ENCODE measurements at places on chromosomes 7 and 10. TPM values are rescaled to one million over a fixed set of nuclear protein-coding genes. Genes with fewer than 3 reads are reported as not detected.

DNA sequence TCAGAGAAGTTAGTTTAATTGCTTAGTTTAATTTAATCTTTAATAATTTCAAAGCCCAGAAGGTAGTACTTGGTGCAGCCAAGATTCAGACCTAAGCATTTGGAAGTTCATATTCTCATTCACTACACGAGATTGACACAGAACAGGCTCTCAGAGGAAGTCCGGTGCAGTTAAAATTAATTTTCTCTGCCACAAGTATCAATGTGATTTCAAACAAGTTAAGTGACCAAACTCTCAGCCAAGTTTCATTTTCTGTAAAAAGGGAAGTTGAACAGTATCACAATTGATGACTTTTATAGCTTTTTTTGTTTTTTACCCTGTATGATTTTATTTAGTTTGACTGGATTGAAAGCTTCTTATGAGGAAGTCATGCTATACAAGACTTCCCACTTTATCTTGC is 1494.9 kb upstream of the LRRTM3 start:
- no peaks in the 10 kb centered on the region for H3K4me1 ChIP-seq
- H3K4me3 ChIP-seq: no peak overlapping the region
- no peak for DNase-seq
- H3K27ac ChIP-seq: no peak overlapping the region
- H3K27me3 ChIP-seq: no peaks in the 10 kb centered on the region
- no peaks in the 10 kb centered on the region for H3K36me3 ChIP-seq

SEMA3D gene
- total RNA-seq: not detected

GRCh38 chr7:776381-776780 is 49.3 kb upstream of the PRKAR1B start:
- no peak overlapping the region for H3K27ac ChIP-seq
- no peak overlapping the region for H3K4me3 ChIP-seq
- peaks cover 53% of the 10 kb centered on the region for H3K36me3 ChIP-seq

CADPS2 gene
- not detected for total RNA-seq

GRCh38 chr10:50326757-50327701 is 75.7 kb upstream of the ASAH2 start:
- H3K4me3 ChIP-seq: no peak overlapping the region
- no peak overlapping the region for H3K27ac ChIP-seq
- H3K4me1 ChIP-seq: peaks cover 25% of the 10 kb centered on the region
- peaks cover 25% of the 10 kb centered on the region for H3K36me3 ChIP-seq
- H3K27me3 ChIP-seq: no peaks in the 10 kb centered on the region
- no peak for DNase-seq

GRCh38 chr7:73707045-73707631 is 12.3 kb downstream of the STX1A start:
- peak overlapping the region; percentile 44 for H3K4me3 ChIP-seq
- peaks cover 16% of the 10 kb centered on the region for H3K4me1 ChIP-seq
- no peaks in the 10 kb centered on the region for H3K36me3 ChIP-seq
- H3K27me3 ChIP-seq: peaks cover 9% of the 10 kb centered on the region
- H3K27ac ChIP-seq: no peak overlapping the region

GRCh38 chr10:42866115-42866995 is 83.8 kb downstream of the BMS1 start:
- H3K4me3 ChIP-seq: no peak overlapping the region
- no peaks in the 10 kb centered on the region for H3K36me3 ChIP-seq
- no peak overlapping the region for H3K27ac ChIP-seq
- peaks cover 24% of the 10 kb centered on the region for H3K27me3 ChIP-seq
- peak; percentile 36 for DNase-seq

NPS gene
- total RNA-seq: not detected

GOLGA7B gene
- total RNA-seq: 0.04 TPM

DNA sequence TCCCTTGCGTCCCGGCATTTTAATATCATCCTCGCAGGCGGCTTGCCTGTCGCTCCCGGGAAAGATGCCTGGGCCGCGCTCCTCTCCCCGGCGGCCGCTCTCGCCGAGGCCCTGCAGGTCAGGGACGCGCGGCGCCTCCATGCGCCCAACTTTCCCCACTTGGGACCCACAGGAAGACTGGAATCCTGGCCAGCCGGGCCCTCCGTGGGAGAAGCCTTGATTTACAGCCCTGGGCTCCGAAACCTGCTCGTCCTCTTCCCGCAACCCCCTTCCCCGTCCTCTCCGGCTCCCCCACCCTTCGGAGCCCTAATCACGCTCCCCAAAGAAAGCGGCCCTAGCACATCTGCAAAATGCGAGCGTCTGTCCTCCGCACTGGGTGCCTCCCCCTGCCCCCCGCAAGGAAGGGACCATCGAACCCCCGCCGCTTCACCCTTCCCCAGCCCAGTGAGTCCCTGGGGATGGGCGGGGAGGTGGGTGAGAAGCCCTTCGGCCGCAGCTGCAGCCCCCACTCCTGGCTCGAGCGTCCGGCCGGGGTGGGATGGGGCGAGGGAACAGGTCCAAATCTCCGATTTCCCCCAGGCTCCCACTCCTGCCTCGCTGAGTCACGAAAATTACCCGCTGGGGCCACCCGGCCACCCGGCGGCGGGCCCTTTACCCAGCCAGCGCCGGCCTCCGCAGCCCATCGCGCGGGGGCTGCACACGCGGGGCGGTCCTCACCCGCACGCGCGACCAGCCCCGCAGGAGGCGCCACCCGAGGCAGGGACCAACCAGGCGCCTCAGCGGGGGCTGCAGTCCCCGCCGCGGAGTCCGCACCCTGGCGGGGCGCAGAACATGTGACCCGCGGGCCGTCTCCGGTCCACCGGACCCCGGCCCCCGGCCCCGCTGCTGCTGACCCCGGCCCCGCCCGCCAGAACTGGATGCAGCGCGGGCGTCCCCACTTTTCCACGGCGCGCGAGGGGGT is 695 bp downstream of the HSPA12A start:
- peak overlapping the region; percentile 64 for H3K4me3 ChIP-seq
- peaks cover 5% of the 10 kb centered on the region for H3K4me1 ChIP-seq
- peaks cover 49% of the 10 kb centered on the region for H3K27me3 ChIP-seq
- no peak overlapping the region for H3K27ac ChIP-seq

DNA sequence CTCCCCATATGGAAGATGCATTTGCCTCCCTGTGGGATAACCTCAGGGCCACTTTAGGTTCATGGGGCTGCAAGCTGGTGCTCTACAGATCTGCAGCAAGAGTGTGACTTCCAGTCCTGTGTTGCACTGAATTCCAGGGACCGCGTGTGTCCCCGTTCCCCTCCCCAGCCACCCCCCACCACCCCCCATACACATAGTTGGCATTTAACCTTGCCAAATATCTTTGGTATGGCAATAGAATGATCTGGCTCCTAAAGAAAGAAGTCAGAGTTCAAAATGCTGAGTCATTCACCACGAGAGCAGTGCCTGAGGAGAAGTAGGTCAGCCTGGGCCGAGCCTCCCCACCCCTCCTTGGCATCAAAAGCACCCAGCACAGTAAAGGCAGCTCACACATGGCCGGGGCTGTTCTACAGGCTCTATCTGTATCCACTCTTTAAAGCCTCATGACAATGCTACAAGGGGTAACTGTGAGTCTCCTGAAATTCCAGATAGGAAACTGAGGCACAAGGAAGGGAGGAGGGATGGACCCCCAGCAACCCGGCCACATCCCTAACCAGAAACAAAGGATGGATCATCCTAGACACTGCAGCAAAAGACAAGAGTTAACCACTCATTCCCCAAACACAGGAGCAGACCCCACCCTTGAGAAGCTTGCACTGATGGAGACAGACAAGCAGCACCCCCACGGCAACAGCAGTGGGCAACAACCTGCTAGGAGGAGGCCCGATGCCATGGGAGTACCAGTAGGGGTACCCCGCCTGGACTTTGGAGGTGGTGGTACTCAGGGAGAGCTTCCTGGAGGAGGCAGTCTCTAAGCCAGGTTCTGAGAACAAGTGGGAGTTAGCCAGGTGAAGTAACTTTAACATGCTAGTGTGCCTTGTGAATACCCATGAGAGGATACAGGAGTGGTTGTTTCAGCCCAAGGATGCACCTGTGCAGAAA is 70.3 kb upstream of the NANOS1 start:
- no peaks in the 10 kb centered on the region for H3K4me1 ChIP-seq
- no peak for DNase-seq
- H3K27ac ChIP-seq: no peak overlapping the region
- no peak overlapping the region for H3K4me3 ChIP-seq
- peaks cover 7% of the 10 kb centered on the region for H3K27me3 ChIP-seq

PRF1 gene
- total RNA-seq: 0.61 TPM

DNA sequence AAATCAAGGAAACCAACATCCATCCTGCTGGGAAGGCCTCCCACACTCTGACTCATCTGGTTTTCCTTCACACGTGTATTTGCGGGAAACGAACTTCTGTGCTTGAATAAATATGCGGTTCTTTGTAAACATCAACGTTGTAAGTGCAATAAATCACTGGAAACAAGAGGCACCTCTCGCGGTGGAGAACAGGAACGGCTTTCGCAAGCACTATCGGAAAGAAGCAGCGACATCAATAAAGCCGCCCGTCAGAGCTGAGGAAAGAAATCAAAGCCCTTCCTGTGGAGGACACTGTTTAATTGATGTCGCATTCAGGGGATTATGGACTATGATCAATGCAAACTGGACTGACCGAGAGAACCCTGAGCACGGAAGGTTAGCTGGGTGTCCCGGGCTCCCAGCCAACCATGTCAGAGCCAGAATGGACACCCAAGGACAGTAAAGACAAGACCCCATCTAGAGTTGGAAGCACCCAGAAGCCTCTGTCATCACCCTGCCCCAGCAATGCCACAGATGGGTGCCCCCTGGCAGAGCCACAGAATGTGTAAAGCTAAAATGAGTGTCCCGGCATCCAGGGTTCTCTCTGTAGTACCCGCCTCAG is 37.6 kb downstream of the OAT start:
- H3K4me3 ChIP-seq: no peak overlapping the region
- H3K27ac ChIP-seq: no peak overlapping the region
- H3K4me1 ChIP-seq: no peaks in the 10 kb centered on the region
- DNase-seq: no peak
- no peaks in the 10 kb centered on the region for H3K36me3 ChIP-seq
- H3K27me3 ChIP-seq: peaks cover 48% of the 10 kb centered on the region

DNA sequence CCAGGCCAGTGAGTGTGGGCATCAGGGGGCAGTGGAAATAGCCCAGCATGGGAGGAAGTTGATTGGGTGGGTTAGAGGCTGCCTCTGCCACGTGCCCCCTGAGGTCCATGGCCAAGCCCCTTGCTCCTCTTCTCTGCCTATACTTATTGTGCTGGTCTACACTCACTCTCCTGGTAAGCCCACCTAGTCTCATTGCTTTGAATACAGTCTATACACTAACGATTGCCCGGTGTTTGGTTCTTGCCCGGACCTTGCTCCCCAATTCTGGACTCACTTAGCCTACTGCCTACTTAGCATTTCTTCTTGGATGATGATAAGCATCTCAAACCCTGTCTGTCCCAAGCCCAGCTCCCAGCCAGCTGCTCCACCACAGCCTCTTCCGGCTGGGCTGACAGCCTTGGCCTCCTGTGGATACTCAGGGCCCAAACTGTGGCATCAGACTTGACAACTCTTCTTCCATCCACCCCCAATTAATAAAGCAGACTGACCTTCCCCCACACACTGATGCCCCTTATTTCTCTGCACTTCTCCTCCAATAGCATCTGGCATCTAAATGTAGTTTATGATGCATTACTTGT is 10.1 kb downstream of the LRRC18 start:
- H3K27me3 ChIP-seq: no peaks in the 10 kb centered on the region
- no peak for DNase-seq
- no peaks in the 10 kb centered on the region for H3K4me1 ChIP-seq
- no peak overlapping the region for H3K27ac ChIP-seq
- peaks cover 82% of the 10 kb centered on the region for H3K36me3 ChIP-seq

DNA sequence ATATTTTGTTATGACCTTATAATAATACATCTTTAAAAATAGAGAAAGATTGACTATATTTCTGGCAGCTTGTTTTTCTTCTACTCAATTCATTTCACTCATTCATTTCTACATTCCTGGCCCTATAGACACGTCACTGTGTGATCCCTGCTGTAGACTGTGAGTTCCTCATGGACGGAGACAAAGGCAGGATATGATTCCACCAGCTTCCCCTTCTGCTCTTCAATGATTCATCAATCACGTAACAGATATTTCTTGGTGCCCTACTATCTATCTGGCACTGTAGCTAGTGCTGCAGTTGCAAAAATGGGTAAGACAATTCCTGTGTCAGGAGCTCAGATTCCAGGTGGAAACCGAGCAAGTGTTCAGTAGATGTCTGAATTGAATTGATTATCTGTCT is 415.0 kb downstream of the SFMBT2 start:
- H3K4me3 ChIP-seq: no peak overlapping the region
- H3K4me1 ChIP-seq: peaks cover under 1% of the 10 kb centered on the region
- no peak for DNase-seq
- H3K27me3 ChIP-seq: peaks cover 4% of the 10 kb centered on the region
- H3K27ac ChIP-seq: no peak overlapping the region
- H3K36me3 ChIP-seq: no peaks in the 10 kb centered on the region

DNA sequence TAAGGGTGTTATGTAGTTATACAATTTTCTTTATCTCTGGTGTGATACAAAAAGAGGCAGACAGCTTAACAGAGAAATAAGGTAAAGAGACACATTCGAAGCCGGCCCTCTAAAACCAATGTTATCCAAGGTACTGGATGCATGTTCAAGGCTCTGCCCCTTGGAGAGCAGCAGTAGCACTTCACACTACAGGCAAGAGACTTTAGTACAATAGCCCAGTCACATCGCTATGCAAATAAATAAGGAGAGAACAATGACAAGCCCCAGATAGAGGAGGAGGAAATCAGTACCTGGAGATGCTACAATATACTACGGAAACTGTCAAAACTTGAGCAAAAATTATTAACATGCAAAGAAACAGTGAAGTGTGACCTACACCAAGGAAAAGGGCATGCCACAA is 111.1 kb downstream of the ITGB1 start:
- no peak for DNase-seq
- H3K4me3 ChIP-seq: no peak overlapping the region
- no peaks in the 10 kb centered on the region for H3K4me1 ChIP-seq
- H3K36me3 ChIP-seq: no peaks in the 10 kb centered on the region

AS3MT gene
- total RNA-seq: 0.46 TPM

- H3K36me3 ChIP-seq: no peaks in the 10 kb centered on the region
- no peak for DNase-seq
- H3K4me1 ChIP-seq: peaks cover 7% of the 10 kb centered on the region
- H3K4me3 ChIP-seq: no peak overlapping the region
- H3K27ac ChIP-seq: no peak overlapping the region
- no peaks in the 10 kb centered on the region for H3K27me3 ChIP-seq
Measured at GRCh38 chr10:107656932-107657331, 492.4 kb upstream of the SORCS1 start.

- no peak overlapping the region for H3K27ac ChIP-seq
- no peak for DNase-seq
- no peaks in the 10 kb centered on the region for H3K36me3 ChIP-seq
- no peaks in the 10 kb centered on the region for H3K4me1 ChIP-seq
- H3K4me3 ChIP-seq: no peak overlapping the region
Measured at GRCh38 chr7:117230276-117231046, 92.4 kb downstream of the WNT2 start.

ANKRD61 gene
- total RNA-seq: not detected

DNA sequence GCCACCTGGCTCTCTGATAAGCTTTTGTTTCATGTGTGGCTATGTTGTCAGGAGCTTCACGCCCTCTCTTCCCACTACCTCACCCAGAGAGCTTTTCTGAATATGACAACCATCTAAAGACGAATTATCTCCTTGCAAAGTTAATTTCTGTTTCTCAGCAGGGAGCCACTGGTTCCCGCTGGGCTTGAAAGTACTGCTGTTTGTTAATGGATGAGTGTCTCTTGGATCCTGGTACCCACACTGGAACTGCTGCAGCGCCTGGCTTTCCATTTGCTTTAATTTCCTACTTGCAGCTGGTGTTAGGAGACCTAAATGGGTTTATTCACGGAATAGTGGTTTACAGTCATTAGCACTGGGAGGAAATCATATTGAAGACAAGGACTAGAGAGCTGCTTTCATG is 267.9 kb upstream of the LRGUK start:
- H3K4me3 ChIP-seq: no peak overlapping the region
- H3K4me1 ChIP-seq: peaks cover 2% of the 10 kb centered on the region
- no peaks in the 10 kb centered on the region for H3K27me3 ChIP-seq
- no peak overlapping the region for H3K27ac ChIP-seq
- DNase-seq: no peak

MACC1 gene
- total RNA-seq: 13.9 TPM
